Left lung (tissue), 14 donors: ENCODE measurements at places on chromosomes 7 and 10. TPM values are rescaled to one million over a fixed set of nuclear protein-coding genes. Genes with fewer than 3 reads are reported as not detected.
A peak's percentile ranks its signal among the peaks of the same experiment; 100 is the strongest.

DNA sequence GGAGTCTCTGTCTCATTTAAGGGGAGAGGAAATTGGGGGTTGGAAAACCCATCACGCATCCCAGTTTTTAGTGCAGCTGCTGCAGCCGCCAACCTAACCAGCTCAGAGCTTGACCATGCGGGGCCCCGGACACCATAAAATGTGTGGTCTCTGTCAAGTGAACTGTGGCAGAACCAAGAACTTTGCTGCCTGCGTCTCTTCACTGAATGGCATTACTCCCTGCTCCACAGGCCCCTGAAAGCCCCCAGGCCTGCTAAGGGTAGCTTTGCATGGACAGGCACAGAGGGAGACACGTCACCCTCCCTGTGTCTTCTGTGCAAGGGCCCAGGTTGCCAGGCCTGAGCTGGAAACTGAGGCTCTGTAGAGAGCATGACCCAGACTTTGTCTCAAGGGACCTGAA is 144.6 kb upstream of the GPR26 start:
- DNase-seq = no peak

- no peak for DNase-seq
Observed at GRCh38 chr7:3158341-3158760, 114.7 kb upstream of the CARD11 start.

DNA sequence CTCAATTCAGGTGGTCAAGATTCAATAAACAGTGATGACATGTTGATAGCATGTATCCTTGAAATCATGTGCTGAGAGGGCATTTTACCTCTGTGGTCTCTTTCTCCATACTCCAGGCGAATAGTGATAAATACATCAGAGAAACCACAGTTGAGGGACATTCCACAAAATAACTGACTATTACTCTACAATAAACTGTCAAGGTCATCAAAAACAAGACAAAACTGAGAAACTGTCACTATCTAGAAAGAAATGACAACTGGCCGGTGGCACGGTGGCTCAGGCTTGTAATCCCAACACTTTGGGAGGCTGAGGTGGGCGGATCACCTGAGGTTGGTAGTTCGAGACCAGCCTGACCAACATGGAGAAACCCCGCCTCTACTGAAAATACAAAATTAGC is 16.2 kb downstream of the SFR1 start:
- DNase-seq = no peak

DNA sequence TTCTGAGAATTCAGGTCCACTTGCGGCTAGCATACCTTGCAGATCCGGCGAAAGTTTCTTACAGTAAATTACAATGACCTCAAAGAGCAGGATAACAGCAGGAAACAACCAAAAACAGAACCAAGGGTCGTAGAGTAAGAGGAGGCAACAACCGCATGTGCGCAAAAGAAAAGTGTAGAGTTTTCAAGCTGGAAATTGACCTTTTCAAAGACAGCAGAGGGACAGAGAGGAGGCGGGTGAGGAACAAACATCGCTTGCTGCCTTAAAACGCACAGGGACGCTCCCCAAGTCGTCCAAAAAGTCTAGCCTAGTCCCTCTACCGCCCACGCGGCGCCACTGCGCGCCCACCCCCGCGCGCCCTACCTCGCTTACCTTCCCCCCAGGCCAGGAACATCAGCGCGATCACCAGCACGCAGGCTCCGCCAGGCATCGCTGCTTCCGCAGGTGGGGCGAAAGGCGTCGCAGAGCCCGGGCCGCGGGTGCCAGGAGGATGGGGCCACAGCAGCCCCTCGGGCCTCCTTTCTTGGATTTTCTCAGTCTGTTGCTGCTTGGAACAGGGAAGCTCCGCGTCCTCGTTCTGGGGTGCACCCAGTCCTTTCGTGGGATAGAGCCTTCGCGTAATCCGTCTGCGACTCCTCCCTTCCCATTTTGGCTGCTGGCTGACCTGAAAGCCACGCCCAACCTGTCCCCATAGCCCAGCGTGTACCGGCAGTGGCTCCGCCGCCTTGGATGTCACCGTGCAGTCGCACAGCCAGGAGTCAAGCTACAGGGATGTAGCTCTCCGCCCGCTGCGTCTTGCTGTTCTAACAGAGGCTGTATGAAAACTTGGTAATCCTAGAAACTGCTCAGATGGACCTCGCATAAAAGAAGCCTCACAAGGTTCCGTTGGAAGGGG is at the start of gene VWDE:
Gene VWDE (minus strand): TSS at position 579 of the 895 bp plus-strand sequence. CDS start 149 bp downstream, at position 430.
- peak; percentile 66 for DNase-seq

DNA sequence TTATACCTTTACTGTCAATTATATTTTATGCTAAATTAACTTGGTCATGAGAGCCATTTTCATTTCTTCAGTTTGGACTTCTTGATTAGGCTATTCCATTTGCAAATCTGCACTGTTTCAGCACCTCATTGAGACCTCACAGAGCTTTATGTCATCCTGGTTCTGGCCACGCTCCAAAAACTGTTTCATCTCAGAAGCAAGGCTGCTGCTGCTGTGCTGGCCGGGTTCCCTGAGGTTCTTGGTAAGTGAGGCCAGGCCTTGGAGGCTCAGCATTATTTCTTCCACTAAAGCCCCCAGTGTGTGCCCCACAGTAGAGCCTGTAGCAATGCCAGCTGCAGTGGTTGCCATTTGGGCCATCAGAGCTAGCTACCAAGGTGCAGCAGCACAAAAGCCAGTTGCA is 7.8 kb upstream of the ZNF485 start:
- peak; percentile 73 for DNase-seq

DNA sequence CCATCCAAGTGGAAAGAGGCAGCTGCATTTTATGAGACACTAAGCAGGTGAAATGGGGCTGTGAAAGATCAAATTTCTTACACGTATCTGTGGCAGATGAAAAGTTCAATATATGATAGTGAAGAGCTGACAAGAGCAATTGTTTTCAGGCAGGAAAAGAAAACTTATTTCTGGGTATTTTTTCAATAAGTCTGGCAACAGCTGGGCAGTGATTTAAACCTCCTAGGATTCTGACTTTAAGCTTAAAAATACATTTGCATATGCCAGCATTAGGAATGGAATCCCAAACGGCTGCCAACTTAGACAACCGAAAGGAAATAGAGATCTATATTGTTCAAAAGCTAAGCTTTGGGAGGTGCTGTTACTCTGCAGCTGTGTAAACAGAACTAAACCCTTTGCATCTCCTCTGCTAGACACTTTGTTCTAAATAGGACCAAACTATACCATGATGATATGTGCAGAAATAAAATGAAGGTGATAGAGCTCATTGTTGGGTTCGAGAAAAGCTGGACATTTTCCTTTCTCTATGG is 26.1 kb downstream of the DYNC1I1 start:
- DNase-seq = no peak

DNA sequence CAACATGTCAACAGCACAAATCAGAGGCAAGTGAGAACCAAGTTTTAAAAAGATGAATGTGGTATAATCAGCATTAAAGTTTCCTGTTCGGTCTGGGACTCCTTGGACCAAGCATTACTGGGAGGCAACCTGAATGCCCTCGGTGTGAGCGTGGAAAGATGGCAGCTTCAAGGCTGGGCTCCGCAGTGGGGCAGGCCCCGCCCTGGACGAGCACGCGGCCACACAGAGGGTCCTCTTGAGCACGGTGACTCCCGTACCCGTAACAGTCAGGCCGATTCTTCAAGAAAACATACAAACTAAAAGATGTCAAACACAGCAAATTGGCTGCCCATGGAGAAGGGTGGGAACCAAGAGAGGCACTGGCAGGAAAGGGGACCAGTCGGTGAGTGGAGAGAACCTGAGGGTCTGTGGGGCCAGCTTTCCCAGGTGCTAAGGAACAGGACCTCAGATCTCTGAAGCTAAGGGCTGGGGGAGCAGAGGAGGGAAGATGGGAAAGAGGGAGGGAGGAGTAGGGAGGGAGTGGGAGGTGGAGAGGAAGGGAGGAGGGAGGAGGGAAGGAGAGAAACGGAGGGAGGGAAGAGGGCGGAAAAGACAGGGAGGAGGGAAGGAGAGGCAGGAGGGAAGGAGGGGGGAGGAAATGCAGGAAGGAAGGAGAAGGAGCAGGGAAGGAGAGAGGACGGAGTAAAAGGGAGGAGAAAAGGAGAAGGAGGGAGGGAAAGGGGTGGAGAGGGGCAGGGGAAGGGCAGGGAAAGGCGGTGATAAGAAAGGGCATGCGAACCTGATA is 71.2 kb upstream of the FAM20C start:
- no peak for DNase-seq

DNA sequence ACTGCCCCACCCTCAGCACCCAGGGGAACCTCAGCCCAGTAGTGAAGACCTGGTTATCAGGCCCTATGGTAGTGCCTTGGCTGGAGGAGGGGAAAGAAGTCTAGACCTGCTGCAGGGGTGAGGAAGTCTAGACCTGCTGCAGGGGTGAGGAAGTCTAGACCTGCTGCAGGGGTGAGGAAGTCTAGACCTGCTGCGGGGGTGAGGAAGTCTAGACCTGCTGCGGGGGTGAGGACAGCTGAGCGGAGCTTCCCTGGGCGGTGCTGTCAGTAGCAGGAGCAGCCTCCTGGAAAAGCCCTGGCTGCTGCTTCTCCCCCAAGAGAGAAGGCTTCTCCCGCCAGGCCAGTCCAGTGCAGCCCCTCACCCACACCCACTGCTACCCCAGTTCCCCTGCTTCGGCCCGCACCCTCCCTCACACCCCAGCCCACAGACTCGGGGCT is 6.3 kb downstream of the NOS3 start:
- no peak for DNase-seq

POM121L12 gene
- not detected for total RNA-seq

SUGCT gene
- 4.2 TPM for total RNA-seq
